ENCODE measurements at places on chromosomes 1 and 21.

DNA sequence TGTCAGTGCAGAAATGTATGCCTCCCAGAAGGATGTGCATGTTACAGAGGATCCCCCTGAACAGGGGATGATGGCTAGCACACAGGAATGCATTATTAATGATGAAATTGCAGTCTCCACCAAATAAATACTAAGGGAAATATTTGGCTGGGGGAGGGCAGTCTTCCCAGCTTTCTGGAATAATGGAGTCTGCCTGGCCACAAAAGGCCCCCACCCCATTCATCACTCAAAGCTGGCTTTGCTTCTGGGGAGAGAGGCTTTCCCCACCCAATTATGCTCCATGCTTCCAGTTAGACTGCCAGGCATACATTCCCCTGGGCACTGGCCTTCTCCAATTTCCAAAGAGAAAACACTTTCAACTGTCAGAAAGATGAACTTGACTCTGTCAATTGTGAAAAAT is 302.7 kb downstream of the SIPA1L2 start:
- no peak for DNase-seq

DNA sequence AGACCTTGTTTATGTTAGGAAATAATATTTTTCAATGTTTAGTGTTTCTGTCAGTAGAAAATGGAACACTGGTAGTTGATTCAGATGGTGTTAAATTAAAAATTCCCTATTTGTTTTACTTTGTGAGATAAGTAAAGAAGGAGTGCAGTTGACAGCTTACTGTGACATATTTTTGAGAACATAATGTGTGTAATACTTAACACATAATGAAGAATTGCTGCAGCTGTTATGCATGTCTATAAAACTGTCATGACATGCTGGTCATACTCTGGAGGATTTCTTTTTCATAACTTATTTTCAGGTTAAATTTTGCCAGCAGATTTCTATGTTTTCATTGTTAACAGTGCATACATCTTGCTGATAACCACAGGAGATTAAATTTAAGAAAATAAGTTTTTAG is 296.1 kb downstream of the CTH start:
- DNase-seq: no peak

- no peak for DNase-seq
Measured at GRCh38 chr1:198660341-198661261, 21.8 kb downstream of the PTPRC start.

DNA sequence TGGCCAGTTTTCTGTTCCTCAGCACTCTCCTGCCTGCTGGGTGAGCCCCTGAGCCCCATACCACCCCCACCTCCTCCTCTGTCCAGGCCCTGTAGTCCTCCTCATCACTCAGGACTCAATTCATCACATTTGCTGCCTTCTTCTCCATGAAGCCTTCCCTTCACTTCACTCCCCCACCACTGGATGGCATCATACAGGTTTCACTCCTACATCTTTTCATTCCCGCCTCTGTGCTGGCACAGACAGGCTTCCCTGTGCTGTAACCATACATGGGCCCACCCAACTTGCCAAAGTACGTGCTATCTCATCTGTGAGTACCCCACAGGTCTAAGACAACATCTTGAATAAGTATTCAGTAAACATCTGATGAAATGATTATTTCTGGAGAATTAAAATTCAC is 56.9 kb downstream of the SLC45A1 start:
- DNase-seq: no peak

DNA sequence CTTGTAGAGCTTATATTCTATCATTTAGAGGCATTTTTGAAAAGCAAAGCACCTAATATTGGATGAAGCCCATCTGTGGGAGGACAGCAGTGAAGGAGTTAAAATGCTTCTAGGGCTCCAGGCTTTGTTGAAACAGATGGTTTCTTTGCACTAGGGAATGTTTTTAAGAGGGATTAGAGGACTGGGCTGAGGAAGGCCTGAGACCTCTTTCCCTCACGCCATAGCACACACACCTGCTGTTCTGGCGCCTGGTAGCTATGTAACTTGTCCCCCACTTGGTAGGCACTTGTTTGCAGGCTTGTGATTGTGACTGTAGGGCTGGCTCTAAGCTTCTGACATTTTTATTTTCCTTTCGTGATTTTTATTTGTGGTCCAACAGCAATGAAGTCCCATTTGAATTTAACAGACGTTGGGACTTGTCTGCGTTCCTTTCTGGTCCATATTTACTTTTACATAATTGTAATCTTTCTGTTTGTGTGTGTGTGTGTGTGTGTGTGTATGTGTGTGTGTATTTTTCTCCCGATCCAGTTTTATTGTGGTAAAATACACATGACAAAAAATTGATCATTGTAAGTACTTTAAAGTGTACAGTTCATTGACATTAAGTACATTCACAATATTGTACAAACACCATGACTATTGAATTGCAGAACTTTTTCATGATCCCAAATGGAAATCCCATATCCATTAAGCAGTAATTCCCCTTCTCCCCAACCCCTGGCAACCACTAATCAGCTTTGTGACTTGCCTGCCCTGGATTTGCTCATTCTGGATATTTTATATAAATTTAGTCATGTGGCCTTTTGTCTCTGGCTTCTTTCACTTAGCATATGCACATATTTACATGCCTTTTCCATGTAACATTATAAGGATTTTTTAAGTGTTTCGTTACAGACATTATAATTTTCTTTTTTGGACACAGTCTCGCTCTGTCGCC is 33.5 kb upstream of the MACF1 start:
- DNase-seq: no peak

- DNase-seq: no peak
Measured at GRCh38 chr21:44972821-44973220, 33.0 kb downstream of the SLX9 start.

DNA sequence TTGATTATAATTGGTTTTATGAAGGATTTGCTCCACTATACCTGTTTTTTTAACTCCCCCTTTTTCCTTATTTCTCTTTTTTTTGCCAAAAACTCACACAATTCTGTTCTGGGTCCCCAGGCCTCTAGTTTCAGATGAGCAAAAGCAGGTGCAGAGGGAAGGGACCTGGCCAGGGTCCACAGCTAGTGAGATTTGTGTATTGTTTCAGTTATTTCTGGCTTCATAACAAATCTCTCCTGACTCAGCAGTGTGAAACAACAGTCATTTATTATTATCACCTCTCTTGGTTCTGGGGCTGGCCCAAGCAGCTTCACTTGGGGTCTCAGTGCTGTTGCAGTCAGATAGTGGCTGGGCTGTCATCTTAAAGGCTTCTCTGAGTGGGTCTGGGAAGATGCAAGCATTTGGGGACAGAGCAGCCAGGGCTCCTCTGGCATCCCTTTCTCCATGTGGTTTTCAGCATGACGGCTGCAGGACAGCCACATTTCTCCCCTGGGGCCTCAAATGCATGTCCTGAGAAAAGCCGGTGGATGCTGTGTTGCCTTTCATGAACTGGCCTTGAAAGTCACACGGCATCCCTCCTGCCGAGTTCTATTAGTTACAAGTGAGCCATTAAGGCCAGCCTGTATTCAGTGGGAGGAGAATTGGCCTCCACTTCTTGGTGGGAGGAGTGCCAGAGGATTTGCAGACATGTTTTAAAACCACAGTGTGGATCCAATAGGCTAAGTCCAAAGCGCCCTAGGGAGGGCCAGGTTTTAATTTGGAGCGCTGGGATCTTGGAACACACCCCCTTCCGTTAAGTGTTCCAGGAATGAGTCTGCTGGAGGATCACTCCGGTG is 137.1 kb downstream of the CAMTA1 start:
- peak; percentile 89 for DNase-seq

DNA sequence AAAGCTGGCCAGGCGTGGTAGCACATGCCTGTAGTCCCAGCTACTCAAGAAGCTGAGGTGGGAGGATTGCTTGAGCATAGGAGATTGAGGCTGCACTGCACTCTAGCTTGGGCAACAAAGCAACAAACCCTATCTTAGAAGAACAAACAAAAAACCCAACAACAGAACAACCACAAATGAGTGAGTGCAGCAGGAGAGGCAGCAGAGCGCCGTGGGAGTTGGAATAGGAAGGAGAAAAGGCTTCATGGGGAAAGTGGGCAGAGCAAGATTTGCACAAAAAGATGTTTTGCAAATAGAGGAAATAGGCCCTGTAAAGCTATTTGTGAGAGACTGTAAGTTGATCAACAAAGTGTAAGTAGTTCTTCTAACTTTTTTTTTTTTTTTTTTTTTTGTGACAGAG is 19.6 kb downstream of the SMAP2 start:
- no peak for DNase-seq

- DNase-seq: no peak
Measured at GRCh38 chr1:74952786-74953185, 181.4 kb upstream of the LHX8 start.

DNA sequence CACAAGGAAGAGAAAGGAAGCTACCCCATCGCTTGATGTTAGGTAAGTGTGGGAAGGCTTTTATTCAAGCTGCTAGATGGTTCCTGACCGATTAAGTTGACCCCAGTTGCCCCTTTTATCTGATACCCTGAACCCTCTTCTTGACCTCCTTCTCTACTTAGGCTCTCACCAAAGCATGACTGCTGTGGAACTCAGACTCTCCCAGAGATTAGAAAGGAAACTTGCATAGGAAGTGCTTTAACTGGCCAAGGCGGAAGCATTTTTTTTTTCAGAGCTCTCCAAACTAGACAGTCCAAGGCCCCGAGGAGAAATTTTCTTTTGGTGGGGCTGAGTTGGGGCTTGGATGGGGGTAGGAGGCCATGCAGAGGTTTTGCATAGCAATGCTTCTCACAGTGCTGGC is 101.3 kb upstream of the USP24 start:
- DNase-seq: no peak

GRCh38 chr1:91070298-91070697 is 48.5 kb upstream of the ZNF644 start:
- no peak for DNase-seq

GRCh38 chr1:51284487-51284954 is 45.8 kb downstream of the TTC39A start:
- DNase-seq: no peak

DNA sequence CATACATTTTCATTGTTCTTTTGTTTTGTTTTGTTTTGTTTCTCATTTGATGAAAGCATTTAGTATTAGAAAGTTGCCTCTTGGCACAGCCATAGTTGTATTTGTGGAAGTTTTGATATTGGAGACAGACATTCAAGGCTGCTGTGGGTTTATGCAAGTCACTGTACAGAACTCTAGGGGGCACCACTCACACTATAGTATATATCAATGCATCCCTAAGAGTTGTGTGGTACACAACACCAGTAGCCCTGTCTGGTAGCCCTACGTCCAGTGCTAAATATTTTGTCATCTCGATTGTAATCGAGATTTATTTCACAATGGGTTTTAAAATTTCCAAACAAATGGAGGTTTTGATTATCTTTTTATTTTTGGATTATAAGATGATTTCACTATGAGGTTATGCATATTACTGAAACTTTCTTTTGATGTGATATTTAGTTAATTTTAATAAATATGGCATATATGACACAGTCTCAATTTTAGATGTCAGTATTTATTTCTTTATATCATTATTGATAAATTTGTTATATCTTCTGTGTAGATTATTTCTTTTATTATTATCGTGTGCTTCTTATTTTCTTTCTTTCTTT is 112.2 kb downstream of the NR5A2 start:
- DNase-seq: peak; percentile 66

GRCh38 chr21:34770576-34770975 is 101.8 kb downstream of the CLIC6 start:
- no peak for DNase-seq

DNA sequence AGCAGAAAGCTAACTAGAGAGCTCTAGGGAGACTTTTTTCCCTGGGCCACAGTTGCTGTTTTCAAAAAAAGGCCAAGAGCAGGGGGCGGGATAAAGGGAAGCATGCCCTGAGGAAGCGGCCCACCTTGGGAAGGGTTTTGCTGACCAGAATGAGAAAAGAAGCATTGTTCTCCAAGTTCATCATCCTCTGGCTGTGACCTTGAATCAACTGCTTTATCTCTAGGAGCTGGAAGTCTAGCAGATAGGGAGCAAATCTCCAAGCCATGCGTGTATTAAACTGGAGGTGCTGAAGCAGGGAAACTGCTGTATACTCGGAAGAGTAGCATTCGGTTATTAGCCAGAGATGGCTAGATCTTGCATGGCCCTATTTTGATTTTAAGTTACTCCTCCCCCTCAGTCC is 64.8 kb downstream of the ATP2B4 start:
- DNase-seq: no peak

- DNase-seq: no peak
Measured at GRCh38 chr1:24093732-24094131, 18.2 kb downstream of the MYOM3 start.

DNA sequence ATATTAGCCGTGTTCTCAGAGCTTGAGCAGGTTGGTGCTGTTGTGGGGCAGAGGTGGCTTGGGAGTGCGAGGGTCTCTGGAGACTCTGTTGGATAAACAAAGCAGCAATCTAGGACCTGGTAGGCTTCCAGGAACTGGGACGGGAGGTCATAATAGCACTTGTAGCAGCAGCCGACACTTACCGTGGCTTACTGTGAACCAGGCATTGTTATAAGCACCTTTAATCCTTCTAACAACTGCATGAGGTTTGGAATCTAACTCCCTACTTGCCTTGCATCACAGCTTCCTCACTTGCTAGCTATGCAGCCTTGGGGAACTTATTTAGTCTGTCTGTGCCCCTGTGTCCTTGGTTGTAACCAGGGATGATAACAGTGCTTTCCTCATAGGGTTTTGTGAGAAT is 94.9 kb downstream of the NAV1 start:
- no peak for DNase-seq

DNA sequence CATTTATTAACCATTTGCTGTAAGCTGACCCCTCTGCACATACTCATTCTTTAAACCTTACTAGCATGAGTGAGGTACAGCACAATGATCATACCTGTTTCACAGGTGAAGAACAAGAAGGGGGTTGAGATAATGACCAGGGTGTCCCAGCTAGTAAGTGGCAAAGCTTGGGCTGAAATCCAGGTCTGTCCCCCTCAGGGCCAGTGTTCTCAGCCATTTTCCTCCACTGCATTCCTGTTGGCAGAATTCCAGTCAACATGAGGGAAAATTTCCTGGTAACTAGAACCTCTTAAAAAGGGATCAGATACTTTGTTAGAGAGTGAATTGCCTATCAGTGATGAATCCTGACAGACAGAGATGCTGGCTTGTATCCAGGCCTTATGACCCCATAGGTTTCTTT is 48.1 kb downstream of the SPATA46 start:
- DNase-seq: no peak
